ENCODE measurements at places on chromosomes 6 and 20.

GRCh38 chr6:154920495-154921200 lies 74.5 kb upstream of the TIAM2 start:
- DNase-seq, result no peak

- DNase-seq, result no peak
These were observed 13.9 kb upstream of the DACT2 start for GRCh38 chr6:168333491-168333890.

DNA sequence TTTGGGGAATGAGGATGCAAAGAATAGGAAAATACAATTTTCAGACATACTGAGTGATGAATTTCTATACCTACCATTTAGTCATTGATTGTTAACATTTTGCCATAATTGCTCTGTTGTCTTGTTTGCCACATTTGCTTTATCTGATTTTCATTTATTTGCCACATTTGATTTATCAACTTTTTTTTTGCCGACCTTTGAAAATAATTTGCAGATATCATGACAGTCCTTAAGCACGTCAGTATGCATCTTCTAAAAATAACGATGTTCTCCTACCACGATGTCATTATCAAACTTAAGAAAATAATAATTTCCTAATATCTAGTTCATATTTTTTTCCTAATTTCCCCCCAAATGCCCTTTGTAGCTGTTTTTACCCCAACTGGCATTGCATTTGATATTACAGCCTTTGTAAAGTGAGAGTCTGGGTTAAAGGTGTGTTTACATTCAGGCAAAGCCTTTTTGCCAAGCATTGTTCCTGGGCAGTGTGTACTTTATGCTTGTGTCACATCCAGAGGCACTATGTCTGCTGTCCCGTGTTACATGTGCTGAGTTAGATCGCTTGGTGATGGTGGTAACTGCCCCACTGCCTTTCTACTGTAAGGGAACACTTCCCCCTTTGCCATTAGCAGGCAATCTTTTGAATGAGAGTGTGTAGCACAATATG lies 26.4 kb downstream of the SEC23B start:
- no peak for DNase-seq

DNA sequence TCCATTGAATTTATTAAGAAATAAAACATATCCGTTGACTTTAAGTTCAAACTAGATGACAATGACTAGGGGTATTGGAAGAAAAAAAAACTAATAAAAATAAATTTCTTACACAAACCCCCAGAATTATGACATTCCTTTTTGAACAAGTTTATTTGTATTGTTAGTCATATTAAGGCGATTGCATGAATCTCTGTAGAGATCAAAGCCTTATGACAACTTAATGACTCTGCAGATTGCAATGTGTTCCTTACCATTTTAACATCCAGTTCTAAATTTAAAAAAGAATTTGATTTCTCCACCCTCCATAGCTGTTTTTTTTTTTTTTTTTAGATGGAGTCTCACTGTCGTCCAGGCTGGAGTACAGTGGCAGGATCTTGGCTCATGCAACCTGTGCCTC lies 189.8 kb upstream of the CEP162 start:
- DNase-seq, result no peak

- no peak for DNase-seq
These were observed 77.5 kb downstream of the CAP2 start for GRCh38 chr6:17470938-17471327.

DNA sequence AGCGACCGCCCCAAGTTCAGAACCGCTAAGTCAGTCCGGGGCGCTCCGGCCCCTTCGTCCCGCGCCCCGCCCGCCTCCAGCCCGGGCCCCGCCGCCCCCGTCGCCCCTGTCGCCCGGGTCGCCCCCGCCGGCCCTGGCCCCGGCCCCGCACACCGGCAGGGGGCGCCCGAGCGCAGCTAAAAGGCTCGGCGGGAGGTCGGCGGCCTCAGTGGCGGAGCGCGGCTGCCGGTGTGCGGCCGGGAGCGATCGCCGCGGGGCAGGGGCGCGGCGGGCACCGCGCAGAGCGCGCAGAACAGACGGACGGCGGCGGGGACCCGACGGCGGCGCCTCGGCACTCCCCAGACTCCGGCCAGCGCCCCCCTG lies at the start of gene FNDC1:
Gene FNDC1, plus strand, starts transcription at position 208 of the 363 bp plus-strand sequence. CDS start 197 bp downstream, outside the sequence.
- DNase-seq, result peak; percentile 77

DNA sequence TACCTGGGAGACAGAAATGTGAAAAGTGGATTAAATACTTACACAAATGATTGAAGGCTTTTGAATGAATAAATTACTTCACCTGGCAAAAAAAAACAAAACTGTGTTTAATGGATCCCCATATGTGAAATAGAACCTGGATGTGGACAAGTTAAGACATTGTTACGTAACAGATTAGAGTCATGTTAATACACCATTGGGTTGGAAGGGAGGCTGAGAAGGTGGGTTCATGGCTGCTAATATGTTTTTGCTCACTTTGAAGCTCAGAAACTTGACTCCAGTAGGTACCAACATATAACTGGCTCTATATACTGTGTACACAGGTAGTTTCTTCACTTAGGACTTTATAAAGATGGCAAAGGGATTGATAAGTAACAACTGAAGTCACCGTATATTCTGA lies 21.4 kb upstream of the TENT5A start:
- DNase-seq, result no peak

DNA sequence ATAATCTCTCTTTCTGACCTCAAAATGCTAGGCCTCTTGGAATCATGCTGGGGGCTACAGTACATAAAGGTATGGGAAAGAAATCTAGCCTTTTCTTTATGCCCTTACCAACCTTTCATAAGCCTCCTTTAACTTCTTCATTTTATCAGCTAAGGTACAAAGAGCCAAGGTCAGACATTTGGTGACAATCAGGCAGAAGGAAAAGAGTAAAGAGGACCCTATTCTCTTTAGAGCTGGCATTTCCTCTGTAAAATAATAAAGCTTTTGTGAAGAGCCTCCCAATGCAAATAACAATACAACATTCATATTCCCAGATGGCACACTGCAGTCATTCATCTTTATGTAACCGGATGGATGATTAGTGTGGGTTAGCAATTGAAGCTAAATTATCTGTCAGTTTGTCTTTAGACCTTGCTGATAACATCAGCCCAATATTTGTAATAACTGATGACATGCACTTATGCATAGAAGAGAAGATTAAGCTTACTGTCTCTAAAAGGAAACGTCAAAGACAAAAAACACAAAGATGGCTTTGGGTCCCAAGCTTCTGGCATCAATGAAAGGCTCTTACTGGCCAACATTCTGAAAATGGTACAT lies 163.1 kb downstream of the IBTK start:
- DNase-seq, result no peak

DNA sequence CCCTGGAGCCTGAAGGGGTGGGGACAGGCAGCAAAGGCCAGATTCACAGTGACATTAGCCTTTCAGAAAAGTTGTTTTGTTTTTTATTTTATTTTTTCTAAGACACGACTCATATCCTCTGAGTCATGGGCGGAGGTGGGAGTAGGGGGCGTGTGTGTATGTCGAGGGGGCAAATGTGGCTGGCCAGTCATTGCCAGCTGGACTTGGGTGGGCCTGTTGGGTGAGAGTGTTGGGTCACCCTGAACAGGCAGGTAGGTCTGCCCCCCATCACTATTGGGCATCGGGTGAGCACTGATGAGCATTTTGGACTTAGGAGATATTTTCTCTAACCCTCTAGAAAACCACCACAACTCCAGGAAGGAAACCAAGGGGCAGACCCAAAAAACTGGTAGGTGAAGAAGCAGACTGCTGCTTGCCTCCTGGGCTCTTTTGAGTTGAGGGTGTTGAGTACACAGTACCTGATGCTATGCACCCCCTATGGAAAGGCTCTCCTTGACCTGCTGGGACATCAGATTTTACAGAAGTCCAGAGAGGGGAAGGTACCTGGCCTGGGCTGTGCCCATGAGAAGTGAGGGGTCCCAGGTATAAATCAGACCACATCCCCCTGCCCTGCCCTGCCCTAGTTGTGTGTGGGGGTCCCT lies 5.6 kb downstream of the SMIM29 start:
- DNase-seq, result peak; percentile 61

- DNase-seq, result no peak
These were observed 25.3 kb downstream of the CEBPB start for GRCh38 chr20:50215926-50216325.

DNA sequence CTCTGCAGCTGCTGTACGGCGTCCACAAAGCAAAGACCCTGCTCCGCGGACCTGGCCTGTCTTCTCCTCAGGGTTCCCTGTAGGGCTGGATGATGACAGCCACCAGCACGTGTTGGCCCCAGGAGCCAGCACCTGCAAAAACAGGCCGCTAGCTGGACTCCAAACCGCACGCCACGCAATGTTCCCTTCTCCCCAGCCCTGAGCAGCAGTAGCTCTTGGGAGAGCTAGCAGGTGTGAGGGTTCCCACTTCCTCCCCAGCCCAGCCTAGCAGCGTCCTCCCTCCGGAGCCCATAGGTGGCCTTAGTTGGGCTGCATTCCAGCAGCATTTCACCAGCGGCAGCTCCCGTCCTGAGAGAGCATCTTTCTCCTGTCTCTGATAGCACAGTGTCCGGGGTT lies 42.3 kb downstream of the DACT2 start:
- DNase-seq, result no peak

DNA sequence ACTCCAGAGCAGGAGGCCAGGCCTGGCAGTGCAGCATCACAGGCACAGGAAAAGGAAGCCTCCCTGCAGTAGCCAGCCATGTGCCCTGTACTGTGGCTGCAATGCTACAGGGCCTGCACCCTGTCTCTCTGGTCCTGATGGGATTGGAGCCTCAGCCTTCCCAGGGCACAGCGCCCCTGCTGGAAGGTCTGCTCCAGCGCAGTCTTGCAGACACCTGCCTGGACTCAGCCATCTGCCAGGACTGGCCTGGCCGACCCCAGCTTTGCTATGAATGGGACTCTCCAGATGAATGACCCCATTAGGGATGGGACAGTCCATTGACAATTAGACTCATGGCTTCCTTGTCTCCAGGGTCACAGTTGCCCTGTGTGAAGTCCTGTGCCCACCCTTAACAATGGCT lies 251.6 kb downstream of the ERMARD start:
- no peak for DNase-seq

DNA sequence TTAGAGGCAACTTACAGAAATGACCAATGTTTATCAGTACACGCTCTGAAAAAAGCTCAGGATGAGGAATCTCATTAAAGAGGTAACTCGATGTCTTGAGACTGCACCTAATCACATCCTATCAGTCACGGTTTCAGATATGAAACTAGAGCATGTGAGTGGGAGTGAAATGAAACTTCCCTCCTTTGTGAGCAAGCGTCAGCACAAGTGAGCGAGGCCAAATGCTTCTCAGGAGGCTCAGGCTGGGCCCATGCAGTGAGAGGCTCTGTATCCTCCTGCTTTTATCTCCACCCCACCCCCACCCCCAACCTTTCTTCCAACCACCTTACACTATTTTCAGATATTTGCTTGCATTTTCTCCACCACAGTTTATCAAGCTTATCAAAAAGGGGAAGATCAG lies 140.8 kb upstream of the RIMS1 start:
- DNase-seq, result no peak

GRCh38 chr6:163712566-163712961 lies 298.0 kb downstream of the QKI start:
- no peak for DNase-seq

DNA sequence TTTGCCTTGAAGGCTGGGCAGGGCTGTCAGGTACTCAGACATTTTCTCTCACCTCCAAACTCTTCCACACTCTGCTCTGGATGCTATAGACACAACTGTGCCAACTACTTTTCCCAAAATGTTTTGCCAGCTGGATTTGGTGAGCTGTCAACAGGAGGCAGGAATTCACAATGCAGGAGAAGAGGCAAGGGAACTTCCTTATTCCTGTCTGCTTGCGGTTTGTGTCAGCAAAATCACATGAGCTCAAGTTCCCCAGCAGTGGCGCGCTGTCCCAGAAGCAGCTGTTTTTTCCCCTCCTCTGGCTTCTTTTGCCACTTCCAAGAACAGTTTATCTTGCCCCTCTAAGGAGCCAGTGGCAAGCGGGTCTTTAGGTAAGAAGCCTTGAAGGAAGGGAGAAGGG lies 608.2 kb downstream of the PRKN start:
- DNase-seq, result no peak

DNA sequence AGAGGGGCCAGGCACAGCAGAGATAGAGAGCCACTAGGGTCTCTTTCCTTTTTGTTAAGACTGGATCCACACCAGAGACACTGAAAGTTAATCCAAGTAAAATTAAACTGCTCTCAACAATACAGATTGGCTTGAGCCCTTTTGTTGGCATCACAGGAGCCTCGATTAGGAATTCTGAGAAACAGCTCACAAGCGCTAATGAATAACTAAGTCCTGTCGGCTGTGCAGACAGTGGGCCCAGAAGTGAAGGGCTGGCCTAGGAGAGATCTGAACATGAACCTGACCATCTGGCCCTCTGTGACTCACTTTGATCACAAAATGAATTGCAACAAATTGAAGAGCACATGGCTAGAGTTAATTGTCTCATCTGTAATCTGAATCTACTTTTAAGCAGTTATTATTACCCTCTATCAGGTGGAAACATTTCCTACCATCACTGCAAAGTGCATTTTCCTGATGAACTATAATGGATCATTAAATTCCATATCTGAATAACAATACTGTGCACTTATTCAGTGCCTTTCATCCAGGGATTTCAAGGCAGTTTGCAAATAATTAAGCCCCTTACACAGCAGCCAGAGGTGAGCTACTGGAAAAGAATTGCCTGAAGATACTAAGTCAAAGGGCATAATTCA lies 3.2 kb downstream of the BACH2 start:
- DNase-seq, result no peak

DNA sequence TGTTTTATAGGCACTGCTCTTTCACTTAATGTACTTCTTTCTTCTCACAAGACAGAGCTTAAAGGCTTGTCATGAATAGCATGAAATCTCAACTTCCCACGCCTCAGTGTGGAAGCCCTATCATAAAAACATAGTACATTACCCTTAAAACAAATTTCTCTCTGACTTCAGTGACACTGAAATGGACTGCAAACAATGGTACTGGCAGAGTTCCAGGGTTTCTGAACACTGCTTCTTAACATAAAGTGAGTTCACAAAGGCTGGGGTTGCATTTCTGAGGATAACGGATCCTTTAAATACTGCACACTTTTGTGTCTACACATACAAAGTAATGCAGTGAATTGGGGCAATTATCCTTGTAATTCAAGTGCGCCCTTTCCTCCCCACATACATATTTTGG lies 32.3 kb upstream of the PLEKHG1 start:
- DNase-seq, result no peak

- DNase-seq, result peak; percentile 89
These were observed 235.8 kb downstream of the NFATC2 start for GRCh38 chr20:51306521-51307358.

GRCh38 chr20:9100691-9101090 lies 31.8 kb downstream of the PLCB4 start:
- DNase-seq, result no peak

DNA sequence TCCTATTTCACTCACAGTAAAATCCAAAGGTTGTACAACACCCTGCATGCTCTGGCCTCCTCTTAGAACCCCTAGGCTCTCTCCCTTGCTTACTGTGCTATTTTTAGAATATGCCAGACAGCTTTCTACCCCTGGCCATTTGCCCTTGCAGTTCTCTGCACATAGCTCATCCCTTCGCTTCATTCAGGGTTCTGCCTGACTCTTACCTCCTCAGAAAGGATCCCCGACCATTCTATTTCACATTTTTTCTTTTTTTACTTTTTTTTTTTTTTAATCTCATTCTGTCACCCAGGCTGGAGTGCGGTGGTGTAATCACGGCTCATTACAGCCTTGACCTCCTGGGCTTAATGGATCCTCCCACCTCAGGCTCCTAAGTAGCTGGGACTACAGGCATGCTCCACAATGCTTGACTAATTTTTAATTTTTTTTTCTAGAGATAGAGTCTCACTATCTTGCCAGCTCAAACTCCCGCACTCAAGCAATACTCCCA lies 33.6 kb downstream of the COMMD7 start:
- no peak for DNase-seq

Data from activated CD8-positive, alpha-beta memory T cell treated with anti-CD3 and anti-CD28 coated beads for 24 hours (primary cell).